ENCODE measurements at places on chromosomes 2 and 18. TPM values are rescaled to one million over a fixed set of nuclear protein-coding genes. Genes with fewer than 3 reads are reported as not detected.

- no peak for DNase-seq
Observed at GRCh38 chr18:26458526-26459232, 89.7 kb downstream of the KCTD1 start.

DNA sequence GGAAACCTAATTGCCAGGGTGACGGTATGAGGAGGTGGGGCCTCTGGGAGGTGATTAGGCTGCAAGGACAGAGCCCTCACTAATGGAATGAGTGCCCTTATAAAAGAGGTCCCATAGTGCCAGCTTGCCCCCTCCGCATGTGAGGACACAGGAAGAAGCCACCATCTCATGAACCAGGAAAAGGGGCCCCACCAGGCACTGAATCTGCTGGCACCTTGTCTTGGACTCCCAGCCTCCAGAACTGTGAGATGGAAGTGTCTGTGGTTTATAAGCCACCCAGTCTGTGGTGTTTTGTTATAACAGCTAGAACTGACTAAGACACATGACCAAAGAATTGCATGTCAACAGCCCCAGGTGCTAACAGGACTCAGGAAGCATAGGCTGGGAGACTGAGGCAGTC lies 214.3 kb downstream of the MGAT5 start:
- peak; percentile 9 for DNase-seq

GRCh38 chr2:102050854-102051391 lies 59.2 kb downstream of the IL1R2 start:
- peak; percentile 66 for DNase-seq

DNA sequence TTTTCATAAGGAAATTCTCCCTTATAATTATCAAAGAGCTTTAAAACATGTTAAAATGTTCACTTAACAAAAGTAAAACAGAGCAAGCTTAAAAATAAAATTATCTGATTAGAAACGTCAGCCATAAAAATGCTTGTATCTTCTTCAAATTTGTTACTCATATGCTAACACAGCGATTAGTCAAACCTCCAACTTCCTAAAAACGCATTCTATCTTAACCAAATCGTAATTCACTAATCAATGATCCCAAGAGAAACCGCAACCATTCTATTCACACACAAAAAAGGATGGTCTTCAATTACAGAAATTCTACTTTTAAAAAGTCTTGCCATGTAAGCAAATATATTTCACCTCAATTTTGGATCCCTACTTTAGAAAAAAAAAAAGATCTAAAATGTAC lies 1.9 kb downstream of the STK17B start:
- no peak for DNase-seq

UGT1A8 gene
- not detected for polyA plus RNA-seq

SERPINB12 gene
- not detected for polyA plus RNA-seq

C2orf78 gene
- polyA plus RNA-seq = not detected

SPEG gene
- polyA plus RNA-seq = 9.8 TPM

FEV gene
- 0.87 TPM for polyA plus RNA-seq

IL18R1 gene
- polyA plus RNA-seq = 2.3 TPM

DOK6 gene
- polyA plus RNA-seq = 1.7 TPM

Data from stomach (tissue), 19 donors.